ENCODE measurements at places on chromosomes 3 and 15.

GRCh38 chr3:157393113-157393512, 43.5 kb upstream of the PTX3 start:
- DNase-seq, result no peak

DNA sequence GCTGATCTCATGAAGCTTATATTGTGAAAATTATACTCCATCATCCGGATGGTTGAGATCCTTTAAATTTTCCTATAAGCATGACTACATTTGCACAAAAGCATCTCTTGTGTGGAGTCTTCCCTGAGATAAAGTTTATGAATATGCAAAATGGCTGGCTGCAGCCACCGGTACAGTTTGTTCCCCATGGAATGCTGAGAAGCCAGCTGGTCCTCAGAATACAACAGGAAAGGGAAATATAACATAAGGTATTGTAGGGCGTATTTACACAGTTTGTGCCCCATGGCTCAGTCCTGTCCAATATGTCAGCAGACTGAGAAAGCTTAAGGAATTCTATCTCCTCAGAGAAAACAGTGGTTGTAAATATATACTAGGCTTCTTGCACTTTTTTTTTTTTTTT, 468.6 kb downstream of the CNTN6 start:
- DNase-seq, result no peak

- no peak for DNase-seq
Observed at GRCh38 chr15:40047415-40048210, 8.6 kb upstream of the SRP14 start.

- DNase-seq, result no peak
Observed at GRCh38 chr3:159219231-159219630, 417.4 kb downstream of the MFSD1 start.

DNA sequence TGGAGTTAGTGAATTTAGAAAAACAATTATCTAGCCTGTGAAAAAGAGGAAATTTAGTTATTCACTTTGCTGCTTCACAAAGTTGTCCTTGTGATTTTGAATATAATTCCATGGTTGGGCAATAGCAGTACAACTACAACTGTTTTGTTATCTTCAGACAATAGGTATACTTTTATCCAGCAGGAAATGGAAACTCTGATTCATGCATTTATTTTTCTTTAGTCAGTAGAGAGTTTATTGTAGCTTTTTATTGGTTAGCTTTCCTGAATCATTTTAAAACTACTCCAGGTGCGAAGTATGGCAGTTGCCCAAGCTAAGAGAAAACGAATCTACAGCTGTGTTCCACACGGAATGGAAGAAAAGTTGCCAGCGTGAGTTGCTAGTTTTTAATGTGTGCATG, 80.3 kb downstream of the TM4SF4 start:
- DNase-seq, result no peak

- no peak for DNase-seq
Observed at GRCh38 chr3:160982491-160982890, 122.7 kb downstream of the B3GALNT1 start.

GRCh38 chr3:87975716-87976115, 83.1 kb downstream of the CGGBP1 start:
- no peak for DNase-seq

- DNase-seq, result no peak
Observed at GRCh38 chr3:46215810-46216414, 7.8 kb upstream of the CCR1 start.

- no peak for DNase-seq
Observed at GRCh38 chr15:69275074-69275670, 23.5 kb upstream of the PAQR5 start.

- no peak for DNase-seq
Observed at GRCh38 chr3:52794612-52795099, at the start of gene ITIH3. ITIH3 (plus strand) TSS chr3:52794796; CDS start chr3:52794804, 8 bp downstream.

DNA sequence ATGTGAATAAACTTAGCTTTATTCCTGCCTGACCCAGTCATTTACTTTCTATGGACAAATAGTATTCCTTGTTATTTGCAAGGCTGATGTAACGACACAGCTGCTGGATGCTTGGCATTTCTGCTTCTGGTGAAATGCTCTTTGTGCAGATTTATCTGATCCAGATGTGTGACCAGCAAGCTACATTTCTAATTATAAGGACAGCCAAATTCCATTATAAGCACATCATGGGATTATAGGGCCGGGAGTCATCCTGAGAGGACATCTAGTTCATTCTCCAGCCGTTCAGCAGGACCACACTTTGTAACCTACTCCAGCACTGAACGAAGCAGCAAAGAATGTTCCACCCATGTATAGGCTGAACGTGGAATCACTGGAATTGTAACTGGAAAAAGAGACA, 42.9 kb downstream of the FNDC3B start:
- DNase-seq, result no peak

- no peak for DNase-seq
Observed at GRCh38 chr3:34676436-34676835, 878.0 kb downstream of the PDCD6IP start.

GRCh38 chr3:154642145-154642544, 212.2 kb upstream of the GPR149 start:
- DNase-seq, result no peak

DNA sequence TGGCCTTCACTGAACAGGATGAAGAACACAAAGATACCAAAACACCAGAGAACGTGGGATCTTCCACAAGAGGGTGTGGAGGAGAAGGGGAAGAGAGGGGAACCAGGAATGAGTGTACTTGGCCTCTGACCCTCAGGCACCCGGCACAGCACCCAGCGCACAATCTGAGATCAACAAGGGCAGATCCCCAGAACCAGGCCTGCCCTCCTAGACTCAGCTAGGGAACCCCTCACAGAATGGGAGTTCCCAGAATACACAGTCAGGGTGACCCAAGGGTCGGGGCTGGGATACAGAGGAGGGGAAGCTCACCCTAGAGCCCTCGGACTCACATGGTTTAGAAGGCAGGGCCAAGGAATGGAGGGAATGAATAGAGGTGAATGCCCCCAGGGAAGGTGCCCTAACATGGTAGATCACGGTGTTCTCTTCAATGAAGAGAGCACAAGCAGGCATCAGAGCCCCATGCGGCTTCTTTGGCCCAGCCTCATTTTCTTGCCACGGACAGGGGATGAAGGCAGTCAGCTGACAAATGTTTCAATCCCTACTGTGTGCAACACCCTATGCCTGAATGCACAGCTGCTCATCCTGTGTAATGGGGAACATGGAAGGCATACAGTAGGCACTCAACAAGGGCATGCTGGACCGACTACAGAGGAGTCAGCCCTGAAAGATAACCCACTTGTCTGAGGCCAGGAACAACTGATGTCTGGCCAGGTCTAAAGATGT, 13.1 kb downstream of the BMF start:
- no peak for DNase-seq

GRCh38 chr3:102390171-102390864, 44.5 kb upstream of the ZPLD1 start:
- DNase-seq, result no peak

DNA sequence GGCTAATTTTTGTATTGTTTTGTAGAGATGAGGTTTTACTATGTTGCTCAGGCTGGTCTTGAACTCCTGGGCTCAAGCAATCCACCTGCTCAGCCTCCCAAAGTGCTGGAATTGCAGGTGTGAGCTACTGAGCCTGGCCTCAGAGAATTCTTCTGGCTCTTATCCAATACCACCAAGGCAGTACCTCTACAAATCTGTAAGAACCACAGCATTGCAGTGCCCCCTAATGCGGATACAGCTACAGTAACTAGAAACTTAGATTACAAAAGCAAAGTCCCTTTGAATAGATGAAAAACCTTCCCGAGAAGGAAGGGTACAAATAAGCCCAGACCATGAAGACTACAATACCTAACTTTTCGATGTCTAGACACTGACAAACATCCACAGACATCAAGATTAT, 107.9 kb upstream of the DPPA4 start:
- no peak for DNase-seq

DNA sequence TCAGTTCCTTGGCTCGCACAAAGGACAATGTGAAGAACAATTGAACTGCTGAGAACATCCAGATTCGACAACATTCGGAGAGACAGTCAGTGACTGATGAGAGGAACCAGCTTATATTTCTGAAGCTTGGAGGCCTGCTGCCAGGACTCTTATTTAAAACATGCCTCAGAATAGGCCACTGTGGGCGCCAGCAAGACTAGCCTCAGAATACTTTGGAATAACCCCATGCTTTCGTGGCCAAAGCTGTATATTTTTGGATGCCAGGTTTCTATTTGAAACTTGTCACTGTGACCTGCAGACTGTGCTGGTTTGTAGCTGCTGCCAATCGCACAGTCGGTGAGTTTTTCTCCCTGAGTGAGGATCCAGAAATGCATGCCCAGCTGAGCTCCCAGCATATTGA, 129.9 kb upstream of the UBE3A start:
- DNase-seq, result no peak

DNA sequence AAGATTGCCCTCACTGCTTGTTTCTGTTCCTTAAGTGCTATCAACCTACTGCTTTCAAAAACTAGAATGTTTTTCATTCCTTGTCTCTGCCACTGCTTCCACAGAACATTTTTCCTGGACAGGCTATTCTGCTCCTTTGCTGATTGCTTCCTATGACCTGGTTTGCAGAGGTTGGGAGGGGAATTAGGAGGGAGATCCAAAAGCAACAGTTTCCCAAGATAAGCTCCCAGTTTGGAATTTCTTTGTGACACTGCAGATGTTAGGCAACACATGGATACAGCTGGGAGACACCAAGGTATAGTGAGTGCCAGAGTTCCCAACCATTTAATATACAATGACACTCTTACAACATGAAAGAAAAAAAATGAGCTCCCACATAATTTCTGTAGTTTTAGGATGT, 1036.5 kb downstream of the ROBO2 start:
- no peak for DNase-seq

DNA sequence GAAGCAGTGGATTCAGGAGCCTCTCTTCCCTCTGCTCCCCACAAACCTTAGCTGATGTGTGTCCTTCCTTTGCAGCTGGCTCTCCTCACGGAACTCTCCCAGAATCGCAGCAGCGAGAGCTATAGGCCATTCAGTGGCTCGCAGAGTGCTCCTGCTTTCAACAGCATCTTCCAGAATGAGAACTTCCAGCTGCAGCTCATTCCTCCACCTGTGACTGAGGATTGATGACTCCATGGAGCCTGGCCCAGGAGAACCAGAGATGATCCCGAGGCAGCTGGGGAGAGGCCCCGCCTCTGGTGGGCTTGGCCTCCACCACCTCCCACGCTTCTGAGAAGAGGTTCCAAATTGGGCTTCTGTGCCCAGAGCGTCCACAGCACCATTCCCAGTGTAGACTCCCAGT, 101.1 kb downstream of the C3orf70 start:
- no peak for DNase-seq

GRCh38 chr3:7144697-7145308, 283.9 kb downstream of the GRM7 start:
- no peak for DNase-seq

- no peak for DNase-seq
Observed at GRCh38 chr3:13708301-13708700, 159.4 kb downstream of the FBLN2 start.

DNA sequence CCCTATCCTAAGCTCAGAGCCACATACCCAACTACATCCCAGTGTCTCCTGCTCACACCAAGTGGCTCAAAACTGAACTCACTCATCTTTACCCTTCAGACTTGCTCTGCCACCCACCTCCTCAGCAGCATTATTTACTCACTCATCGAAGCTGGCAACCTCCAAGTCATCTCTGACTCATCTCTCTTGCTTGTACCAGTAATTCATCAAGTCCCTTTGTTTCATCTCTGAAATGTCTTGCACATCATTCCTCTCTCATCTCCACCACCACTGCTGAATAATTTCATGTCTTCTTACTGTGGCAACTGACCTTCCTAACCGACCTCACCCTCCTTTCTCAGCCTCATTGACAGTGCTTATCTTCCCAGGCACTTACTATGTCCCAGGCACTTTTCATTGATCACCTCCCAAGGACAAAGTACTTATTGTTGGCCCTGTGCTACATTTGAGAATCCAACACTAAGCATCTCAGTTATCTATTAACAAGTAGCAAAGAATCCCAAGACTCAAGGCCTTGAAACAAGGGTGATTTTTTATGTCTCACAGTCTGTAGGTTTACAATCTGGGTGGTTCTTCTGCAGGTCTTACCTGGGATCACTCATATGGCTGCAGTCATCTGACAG, 82.0 kb downstream of the MRPL46 start:
- DNase-seq, result no peak

DNA sequence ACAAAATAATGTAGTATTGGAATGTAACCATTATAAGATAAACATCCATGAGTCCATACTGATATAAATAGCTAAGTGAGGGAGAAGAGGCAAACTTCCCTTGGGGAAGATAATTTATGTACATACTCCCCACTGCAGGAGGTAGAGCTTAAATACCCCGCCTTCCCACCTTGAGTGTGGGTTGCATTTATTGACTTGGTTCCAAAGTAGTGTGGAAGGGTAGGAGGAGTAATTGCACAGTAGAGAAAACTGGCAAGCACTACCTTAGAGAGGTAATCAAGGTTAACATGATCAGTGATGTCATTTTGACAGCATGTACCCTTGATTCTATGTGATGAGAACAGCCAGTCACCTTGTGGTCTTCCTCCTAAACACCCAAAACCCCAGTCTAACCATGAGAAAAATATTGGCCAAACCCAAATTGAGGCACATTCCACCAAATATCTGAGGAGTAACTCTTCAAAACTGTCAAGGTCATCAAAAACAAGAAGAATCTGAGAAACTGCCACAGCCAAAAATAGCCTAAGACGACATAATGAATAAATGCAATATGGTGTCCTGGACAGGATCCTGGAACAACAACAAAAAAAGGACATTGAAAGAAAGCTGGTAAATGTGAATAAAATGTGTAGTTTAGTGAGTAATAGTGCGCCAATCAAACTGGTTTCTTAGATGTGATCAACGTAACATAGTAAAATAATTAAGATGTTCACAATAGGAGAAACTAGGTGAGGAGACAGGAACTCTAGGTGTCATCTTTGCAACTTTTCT, 774 bp upstream of the CNOT10 start:
- DNase-seq, result no peak

- no peak for DNase-seq
Observed at GRCh38 chr3:179076243-179077027, 4.8 kb upstream of the ZMAT3 start.

GRCh38 chr15:75695634-75696310, 16.9 kb downstream of the CSPG4 start:
- no peak for DNase-seq

DNA sequence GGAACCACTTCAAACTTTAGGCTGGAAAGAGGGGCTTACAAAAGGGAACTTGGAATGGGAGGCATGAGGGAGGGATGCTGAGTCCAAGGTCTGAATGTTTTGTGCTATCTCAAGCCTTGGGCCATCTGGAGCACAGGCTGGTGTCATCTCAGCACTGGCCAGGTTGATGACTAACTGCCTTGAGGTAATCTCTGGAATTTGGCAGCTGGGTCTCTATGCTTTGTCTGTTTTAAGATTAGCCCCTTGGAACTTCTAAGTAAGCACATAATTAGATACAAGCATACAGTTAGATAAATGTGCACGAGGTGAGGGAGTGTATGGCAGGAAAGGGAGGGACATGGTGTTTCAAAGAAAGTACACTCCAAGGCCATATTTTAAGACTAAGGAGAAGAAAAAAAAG, 252.4 kb upstream of the CCDC54 start:
- no peak for DNase-seq

GRCh38 chr15:101242160-101242998, 9.5 kb downstream of the CHSY1 start:
- DNase-seq, result no peak

- DNase-seq, result no peak
Observed at GRCh38 chr15:38224486-38224885, 28.1 kb upstream of the SPRED1 start.

- DNase-seq, result no peak
Observed at GRCh38 chr3:94024385-94024784, 4.0 kb downstream of the STX19 start.

Data from omental fat pad (tissue), 4 donors.